Uterus (tissue), 4 donors: ENCODE measurements at places on chromosomes 16 and 17.

DNA sequence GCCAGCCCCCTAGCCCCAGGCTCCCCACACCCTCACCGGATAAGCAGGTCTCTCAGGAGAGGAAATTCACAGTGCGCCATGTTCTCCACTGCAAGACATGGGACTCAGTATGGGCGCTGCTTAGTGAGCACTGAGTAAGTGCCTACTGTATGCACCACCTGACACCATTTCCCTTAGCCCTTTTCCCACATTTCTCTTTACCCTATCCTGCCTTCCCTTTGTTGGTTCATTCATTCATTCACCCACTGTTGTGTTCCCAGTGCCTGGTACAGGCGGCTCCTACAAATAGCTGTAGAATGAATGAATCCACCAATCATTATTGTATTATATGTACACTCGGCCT, 10.1 kb downstream of the SEPTIN12 start:
- H3K36me3 ChIP-seq: no peaks in the 10 kb centered on the region
- no peak overlapping the region for H3K27ac ChIP-seq
- H3K27me3 ChIP-seq: no peaks in the 10 kb centered on the region
- H3K4me1 ChIP-seq: no peaks in the 10 kb centered on the region
- no peak for DNase-seq

GRCh38 chr17:52923658-52924057, 765.1 kb upstream of the CA10 start:
- H3K27me3 ChIP-seq: no peaks in the 10 kb centered on the region
- no peak overlapping the region for H3K27ac ChIP-seq
- H3K4me3 ChIP-seq: no peak overlapping the region
- H3K36me3 ChIP-seq: no peaks in the 10 kb centered on the region
- no peaks in the 10 kb centered on the region for H3K4me1 ChIP-seq
- DNase-seq: no peak

DNA sequence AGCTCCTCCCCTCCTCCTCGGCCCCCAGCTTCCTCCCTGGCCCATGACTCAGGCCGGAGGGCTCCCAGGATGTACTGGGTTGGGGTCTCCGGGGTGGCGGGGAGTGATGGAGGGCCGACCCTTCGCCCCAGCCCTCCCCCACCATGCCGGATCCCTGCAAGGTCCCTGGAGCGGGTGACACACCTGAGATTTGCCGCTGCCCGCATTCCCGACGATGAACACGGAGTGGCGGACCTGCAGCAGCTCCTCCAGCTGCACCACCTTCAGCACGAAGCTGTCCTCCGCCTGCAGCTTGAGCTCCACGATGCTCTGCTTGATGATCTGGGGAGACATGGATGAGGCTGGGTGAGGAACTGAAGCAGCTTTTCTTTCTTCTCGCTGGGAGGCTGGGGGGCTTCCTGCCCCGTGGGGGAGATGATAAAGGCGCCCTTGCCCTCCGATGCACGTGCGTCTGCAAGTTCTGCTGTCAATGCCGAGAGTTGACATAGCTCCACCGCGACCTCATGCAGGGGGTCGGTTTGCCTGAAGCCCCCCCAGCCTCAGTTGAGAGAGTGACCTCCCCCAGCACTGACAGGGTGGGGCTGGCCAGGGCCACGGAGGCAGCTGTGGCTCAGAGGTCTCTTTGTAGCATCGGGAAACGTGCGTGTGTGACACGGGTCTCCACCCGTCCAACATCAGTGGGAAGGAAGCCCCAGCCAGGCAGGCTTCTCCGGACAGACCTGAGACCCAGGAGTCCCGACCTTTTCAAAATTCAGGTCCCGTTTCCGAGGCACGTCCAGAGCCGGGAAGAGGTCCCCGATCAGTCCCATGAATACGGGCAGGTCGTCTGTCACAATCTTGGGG, 83.1 kb downstream of the DNAH17 start:
- no peaks in the 10 kb centered on the region for H3K4me1 ChIP-seq
- no peak overlapping the region for H3K27ac ChIP-seq
- no peaks in the 10 kb centered on the region for H3K36me3 ChIP-seq
- no peak overlapping the region for H3K4me3 ChIP-seq
- no peak for DNase-seq

DNA sequence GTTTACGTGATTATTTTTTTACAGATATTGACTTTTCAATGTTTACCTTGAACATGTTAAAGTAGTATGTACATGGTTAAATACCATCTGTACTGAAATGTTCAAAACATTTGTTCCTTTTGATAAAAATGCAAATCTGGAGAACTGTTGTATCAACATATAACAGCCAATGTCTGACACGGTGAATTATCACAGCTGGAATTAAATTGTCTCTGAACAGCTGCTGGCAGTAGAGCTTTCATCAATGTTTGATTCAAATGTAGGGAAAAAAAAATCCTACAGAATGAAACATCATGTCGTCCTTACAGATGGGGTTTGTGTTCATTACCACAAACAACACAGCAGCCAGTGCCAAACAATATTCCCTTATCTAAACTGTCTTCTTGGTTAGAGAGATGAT, 79.9 kb downstream of the TOX3 start:
- no peaks in the 10 kb centered on the region for H3K4me1 ChIP-seq
- no peak overlapping the region for H3K4me3 ChIP-seq
- no peak overlapping the region for H3K27ac ChIP-seq
- no peaks in the 10 kb centered on the region for H3K27me3 ChIP-seq

GRCh38 chr16:81456523-81457325, 12.1 kb downstream of the CMIP start:
- H3K36me3 ChIP-seq: no peaks in the 10 kb centered on the region
- DNase-seq: no peak
- H3K4me1 ChIP-seq: no peaks in the 10 kb centered on the region
- H3K27ac ChIP-seq: no peak overlapping the region
- H3K27me3 ChIP-seq: no peaks in the 10 kb centered on the region

DNA sequence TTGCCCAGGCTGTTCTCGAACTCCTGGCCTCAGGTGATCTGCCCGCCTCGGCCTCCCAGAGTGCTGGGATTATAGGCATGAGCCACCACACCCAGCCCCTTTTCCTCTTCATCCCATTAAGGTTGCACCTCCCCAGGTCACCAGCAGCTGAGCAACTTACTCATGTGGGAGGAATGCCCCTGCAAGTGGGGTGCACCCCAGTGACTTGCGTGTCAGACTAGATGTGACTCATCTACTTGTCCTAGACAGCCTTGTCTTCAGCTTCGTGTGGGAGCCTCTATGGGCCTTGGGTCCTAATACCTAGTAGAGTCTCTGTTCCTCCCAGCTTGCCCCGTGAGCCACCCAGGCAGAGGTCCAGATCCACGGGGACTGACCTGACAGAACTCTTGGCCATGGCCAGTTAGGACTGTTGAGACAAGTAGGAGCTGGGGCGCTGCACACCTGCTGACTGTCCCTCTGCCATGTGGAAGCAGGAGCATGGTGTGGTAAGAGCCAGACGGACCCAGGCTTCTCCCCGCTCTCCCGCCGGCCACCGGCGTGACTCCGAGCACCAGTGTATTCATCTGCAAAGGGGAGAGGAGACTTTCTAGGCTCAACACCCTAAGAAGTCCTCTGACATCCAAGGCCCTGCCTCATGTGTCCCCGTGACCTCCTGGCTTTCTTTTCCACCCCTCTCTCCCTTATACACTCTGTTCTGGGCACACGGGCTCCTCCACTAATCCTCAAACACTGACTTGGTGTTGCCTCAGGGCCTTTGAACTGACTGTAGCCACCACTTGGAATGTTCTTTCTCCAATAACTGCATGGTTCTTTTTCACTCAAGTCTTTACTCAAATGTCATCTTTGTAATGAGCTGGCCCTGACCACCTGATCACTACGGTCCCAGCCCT, 11.6 kb upstream of the CBX4 start:
- H3K4me1 ChIP-seq: no peaks in the 10 kb centered on the region
- H3K36me3 ChIP-seq: no peaks in the 10 kb centered on the region
- no peak for DNase-seq
- H3K4me3 ChIP-seq: no peak overlapping the region

DNA sequence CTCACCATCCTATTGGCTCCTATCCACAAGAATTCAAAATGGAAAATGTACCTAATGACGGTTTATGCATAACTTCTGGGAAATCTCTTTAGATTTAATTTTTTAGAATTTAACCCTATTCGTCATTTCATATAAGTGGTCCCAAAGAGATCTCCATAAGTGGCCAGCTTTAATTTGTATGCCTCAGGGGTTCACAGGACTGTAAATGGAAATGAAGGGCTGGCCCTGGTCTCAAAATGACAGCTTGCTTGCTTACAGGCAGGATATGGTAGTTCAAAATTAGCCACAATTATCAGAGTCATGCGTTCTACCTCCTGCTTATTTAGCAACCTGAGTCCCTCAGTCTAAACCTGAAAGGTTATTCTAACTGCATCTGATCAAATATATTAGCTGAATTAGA, 6.6 kb upstream of the NACA2 start:
- no peaks in the 10 kb centered on the region for H3K36me3 ChIP-seq
- no peak overlapping the region for H3K4me3 ChIP-seq
- H3K27me3 ChIP-seq: no peaks in the 10 kb centered on the region
- H3K27ac ChIP-seq: no peak overlapping the region
- DNase-seq: no peak
- H3K4me1 ChIP-seq: no peaks in the 10 kb centered on the region

DNA sequence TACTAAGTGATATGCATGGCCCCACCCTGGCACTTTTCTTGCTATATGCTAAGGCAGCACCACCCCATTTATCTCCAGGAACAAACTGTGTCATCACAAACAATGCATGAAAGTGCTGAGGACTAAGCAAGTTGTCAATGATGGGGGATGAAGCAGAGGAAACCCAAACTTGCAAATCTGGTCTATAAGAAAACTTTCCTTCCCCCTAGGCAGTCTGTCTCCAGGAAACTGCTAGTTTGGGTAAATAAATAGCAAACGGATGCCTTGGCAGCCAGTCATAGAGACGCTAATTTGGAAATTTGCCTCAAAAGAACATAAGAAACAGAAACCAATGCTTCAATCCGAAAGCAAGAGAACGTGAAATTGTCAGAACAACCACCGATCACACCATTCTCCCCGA, 5.6 kb upstream of the HSBP1 start:
- DNase-seq: no peak
- peak overlapping the region; percentile 16 for H3K27ac ChIP-seq
- no peaks in the 10 kb centered on the region for H3K4me1 ChIP-seq

GRCh38 chr17:8991514-8992285, 26.2 kb upstream of the PIK3R5 start:
- H3K36me3 ChIP-seq: no peaks in the 10 kb centered on the region
- no peak for DNase-seq
- H3K4me1 ChIP-seq: no peaks in the 10 kb centered on the region
- no peak overlapping the region for H3K4me3 ChIP-seq
- no peak overlapping the region for H3K27ac ChIP-seq
- no peaks in the 10 kb centered on the region for H3K27me3 ChIP-seq

GRCh38 chr17:67126983-67127382, 82.6 kb downstream of the CACNG1 start:
- H3K4me1 ChIP-seq: no peaks in the 10 kb centered on the region
- no peaks in the 10 kb centered on the region for H3K36me3 ChIP-seq
- no peak overlapping the region for H3K27ac ChIP-seq
- H3K27me3 ChIP-seq: no peaks in the 10 kb centered on the region
- no peak for DNase-seq
- no peak overlapping the region for H3K4me3 ChIP-seq

- H3K27me3 ChIP-seq: no peaks in the 10 kb centered on the region
- no peak overlapping the region for H3K27ac ChIP-seq
- no peaks in the 10 kb centered on the region for H3K4me1 ChIP-seq
- no peaks in the 10 kb centered on the region for H3K36me3 ChIP-seq
Observed at GRCh38 chr17:63819131-63819530, 8.1 kb upstream of the PSMC5 start.

DNA sequence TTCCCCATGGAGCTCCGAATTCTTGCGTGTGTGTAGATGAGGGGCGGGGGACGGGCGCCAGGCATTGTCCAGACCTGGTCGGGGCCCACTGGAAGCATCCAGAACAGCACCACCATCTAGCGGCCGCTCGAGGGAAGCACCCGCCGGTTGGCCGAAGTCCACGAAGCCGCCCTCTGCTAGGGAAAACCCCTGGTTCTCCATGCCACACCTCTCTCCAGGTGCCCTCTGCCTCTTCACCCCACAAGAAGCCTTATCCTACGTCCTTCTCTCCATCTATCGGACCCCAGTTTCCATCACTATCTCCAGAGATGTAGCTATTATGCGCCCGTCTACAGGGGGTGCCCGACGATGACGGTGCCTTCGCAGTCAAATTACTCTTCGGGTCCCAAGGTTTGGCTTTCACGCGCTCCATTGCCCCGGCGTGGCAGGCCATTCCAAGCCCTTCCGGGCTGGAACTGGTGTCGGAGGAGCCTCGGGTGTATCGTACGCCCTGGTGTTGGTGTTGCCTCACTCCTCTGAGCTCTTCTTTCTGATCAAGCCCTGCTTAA, 617 bp upstream of the SENP3 start:
- H3K36me3 ChIP-seq: no peaks in the 10 kb centered on the region
- peak overlapping the region; percentile 79 for H3K4me3 ChIP-seq
- H3K4me1 ChIP-seq: peaks cover 32% of the 10 kb centered on the region
- DNase-seq: peak; percentile 93

- H3K4me3 ChIP-seq: no peak overlapping the region
- H3K36me3 ChIP-seq: no peaks in the 10 kb centered on the region
- no peak for DNase-seq
- H3K27me3 ChIP-seq: no peaks in the 10 kb centered on the region
- no peaks in the 10 kb centered on the region for H3K4me1 ChIP-seq
Observed at GRCh38 chr17:66474806-66475497, 172.5 kb downstream of the PRKCA start.
